Amniotic epithelial cell (primary cell): ENCODE measurements at places on chromosomes 1 and 21.

DNA sequence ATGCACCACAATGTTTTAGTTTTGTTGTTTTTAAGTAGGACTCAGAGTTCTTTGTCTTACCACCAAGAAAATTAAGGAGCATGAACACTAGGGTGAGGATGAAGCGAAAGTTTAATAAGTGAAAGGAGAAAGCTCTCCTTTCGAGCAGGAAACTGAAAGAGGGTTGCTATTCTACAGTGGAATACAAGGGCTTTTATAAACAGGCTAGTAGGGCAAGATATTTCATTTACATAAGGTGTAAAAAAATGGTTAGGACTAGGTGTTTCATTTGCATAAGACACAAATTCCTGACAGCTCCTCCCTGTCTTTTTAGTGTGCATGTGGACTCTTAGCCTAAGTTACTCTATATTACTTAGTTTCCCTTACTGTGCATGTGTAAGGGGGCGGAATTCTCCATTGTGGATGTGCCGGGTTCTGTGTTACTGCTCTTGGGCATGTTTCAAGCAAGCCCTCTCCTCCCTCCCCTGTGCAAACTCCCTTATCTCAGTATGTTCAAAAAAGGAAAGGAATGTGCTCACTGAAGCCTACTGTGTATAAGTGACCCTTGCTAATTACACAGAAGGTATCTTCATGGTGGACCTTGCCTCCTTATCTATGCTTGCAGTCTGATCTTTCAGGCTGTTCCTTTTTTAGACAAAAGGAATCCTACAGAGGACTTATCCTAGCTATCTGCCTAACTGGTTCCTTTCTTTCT is 7.3 kb downstream of the TSHB start:
- DNase-seq: no peak

GRCh38 chr1:184605941-184606340 is 148.7 kb downstream of the EDEM3 start:
- DNase-seq: peak; percentile 37

DNA sequence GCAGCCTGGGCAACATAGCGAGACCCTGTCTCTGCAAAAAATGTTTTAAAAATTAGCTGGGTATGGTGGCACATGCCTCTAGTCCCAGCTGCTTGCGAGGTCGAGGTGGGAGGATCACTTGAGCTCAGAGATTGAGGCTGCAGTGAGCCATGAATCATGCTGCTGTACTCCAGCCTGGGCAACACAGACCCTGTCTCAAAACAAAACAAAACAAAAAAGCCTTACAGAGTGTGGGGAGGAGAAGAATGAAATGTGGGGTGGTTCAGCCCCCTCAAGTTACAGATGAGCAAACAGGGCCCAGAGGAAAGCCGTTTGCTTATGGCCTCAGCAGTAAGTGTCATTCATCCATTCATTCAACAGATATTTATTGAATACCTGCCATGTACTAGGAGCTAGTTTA is 40.7 kb downstream of the RPS6KA1 start:
- DNase-seq: peak; percentile 78

GRCh38 chr1:184693011-184693410 is 61.6 kb downstream of the EDEM3 start:
- peak; percentile 87 for DNase-seq

- DNase-seq: peak; percentile 56
These were observed 345.7 kb upstream of the RUNX1 start for GRCh38 chr21:35394634-35395369.

DNA sequence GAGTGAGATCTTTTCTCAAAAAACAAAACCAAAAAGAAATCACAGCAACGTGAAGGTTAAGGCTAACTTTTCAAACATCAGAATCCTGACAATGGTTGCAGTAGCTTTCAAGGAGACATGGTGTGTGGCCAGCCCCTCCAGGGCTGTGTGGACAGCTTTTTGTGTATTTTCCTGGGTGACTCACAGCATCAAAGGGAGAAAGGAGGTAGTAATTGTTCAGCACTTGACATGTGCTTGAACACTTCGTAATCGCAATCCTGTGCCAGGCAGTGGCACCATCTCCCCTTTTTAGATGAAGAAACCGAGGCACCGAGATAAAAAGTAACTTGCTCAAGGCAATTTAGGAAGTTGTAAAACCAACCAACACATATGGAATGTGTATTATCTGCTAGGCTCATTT is 10.3 kb downstream of the NBL1 start:
- peak; percentile 85 for DNase-seq

- DNase-seq: no peak
These were observed 258.5 kb downstream of the BACH1 start for GRCh38 chr21:29557200-29557599.

GRCh38 chr1:116720364-116721038 is 33.7 kb upstream of the CD2 start:
- no peak for DNase-seq
